A549 (cell line): ENCODE measurements at places on chromosomes 4 and X.

- no peak for DNase-seq
Measured at GRCh38 chrX:19177721-19178120, 55.5 kb upstream of the ADGRG2 start.

- DNase-seq: no peak
Measured at GRCh38 chrX:37993837-37994619, 12.3 kb upstream of the SYTL5 start.

GRCh38 chrX:33840176-33840575 lies 291.9 kb downstream of the FAM47A start:
- no peak for DNase-seq

DNA sequence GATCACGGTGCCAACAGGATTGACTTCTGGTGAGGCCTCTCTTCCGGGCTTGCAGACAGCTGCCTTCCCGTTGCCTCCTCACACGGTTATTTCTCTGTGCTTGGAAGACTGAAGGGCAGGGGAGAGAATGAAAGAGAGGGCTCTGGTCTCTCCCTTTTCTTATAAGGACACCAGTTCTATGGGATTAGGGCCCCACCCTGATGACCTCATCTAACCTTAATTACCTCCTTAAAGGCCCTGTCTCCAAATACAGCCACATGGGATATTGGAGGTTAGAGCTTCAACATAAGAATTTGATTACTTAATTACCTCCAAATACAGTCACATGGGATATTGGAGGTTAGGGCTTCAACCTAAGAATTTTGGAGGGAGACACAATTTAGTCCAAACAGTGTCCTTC lies 46.5 kb downstream of the EVC start:
- DNase-seq: no peak

DNA sequence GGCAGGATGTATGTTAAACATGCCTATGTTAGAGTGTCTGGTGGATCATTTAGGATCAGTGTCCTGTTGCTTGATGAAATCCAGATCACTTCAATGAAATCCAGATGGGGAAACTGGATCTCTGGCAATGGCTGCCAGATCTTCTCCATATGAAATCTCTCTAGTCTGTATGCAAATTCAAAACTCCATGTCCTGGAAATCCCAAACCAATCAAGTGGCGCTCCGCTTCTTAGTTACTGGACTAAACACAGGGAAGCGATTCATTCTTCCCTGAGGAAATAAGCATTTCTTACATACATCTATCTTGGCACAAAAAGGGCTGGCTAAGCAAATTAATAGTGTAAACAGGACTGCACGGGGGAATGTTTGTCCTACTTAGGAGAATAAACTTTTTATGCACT lies 94.9 kb downstream of the HDAC8 start:
- no peak for DNase-seq

- no peak for DNase-seq
Measured at GRCh38 chr4:53534684-53535083, 56.6 kb downstream of the LNX1 start.

DNA sequence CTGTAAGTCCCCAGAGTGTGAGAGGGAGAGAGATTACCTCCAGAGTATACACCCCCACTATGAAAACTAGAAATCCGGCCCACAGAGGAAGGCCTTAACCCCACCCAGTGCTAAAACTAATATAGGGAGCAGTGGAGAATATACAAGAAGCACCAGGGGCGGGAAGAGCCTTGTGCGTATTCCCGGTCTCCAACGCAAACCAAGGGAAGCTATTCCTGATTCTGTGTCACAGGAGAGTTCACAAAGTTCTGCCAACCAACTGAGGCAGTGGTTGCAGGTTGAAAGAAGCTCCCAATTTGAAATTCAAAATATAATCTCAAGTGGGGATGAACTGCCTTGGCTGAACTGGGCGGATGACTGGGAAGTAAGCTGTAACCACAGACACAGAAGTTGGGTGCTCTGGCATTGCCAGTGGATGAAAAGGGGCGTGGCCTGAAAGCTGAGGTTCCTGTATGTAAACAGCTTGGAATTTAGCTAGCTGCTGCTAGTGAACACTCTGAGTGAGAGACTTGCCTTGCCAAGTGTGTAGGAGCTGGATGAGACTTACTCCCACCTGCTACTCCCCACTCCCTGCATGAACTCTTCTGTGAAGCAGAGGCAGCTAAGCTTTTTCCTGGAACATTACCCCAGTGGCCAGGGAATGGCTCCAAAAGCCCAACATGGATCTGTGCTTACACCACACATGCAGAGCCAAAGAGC lies 32.7 kb downstream of the ELF2 start:
- DNase-seq: no peak
